ENCODE measurements at places on chromosomes 11 and 22.

- no peak for DNase-seq
Observed at GRCh38 chr11:117467770-117468169, 140.1 kb downstream of the CEP164 start.

DNA sequence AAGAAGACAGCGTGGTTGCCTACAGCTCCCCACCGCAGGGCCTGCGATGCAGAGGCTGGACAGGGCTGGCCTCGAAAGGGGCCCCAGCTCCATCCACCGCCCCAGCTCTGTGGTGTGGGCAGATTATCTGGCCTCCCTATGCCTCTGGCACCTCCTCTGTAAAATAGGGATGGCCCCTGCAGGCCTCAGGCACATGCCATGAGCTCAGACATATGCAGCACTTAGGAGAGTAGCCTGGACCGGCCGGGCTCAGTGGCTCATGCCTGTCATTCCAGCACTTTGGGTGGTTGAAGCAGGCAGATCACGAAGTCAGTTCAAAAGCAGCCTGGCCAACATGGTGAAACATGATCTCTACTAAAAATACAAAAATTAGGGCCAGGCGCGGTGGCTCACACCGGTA, 7.4 kb downstream of the APOBEC3D start:
- DNase-seq = no peak

GRCh38 chr11:77126156-77126775, 1.8 kb upstream of the MYO7A start:
- no peak for DNase-seq

GRCh38 chr11:82989628-82990404, 81.9 kb downstream of the RAB30 start:
- DNase-seq = no peak

DNA sequence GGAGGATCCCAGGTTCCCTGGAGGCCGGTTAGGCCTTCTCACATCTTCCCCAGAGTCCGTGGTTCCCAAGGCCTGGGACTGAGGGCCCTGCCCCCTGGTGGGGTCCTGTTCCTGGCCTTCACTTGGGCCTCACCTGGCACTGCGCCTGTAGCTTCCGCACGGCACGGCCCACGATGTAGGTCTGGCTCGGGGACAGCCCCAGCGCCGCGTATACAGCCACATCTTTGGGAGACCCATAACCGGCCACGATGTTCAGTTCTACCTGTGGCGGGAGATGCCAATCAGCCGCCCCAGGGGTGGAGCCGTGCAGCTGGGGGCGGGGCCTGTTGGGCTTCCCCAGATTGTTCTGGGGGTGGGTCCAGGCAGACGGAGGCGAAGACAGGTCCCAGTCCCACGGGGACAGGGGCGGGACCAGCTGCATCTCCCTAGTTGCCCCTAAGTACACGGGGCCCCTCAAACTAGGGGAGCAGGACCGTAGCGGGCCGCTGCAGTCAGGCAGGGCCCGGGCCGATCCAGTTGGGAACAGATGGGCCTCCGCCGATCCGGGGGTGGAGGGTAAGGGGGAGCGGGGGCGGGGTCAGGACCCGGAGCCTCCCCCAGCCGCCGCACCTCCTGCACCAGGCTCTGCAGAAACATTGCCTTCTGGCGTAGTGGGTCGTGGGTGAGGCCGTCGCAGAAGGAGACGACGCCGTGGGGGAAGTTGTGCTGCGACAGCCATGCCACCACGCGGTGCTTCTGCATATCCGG, 10.1 kb downstream of the AIP start:
- peak; percentile 65 for DNase-seq

DNA sequence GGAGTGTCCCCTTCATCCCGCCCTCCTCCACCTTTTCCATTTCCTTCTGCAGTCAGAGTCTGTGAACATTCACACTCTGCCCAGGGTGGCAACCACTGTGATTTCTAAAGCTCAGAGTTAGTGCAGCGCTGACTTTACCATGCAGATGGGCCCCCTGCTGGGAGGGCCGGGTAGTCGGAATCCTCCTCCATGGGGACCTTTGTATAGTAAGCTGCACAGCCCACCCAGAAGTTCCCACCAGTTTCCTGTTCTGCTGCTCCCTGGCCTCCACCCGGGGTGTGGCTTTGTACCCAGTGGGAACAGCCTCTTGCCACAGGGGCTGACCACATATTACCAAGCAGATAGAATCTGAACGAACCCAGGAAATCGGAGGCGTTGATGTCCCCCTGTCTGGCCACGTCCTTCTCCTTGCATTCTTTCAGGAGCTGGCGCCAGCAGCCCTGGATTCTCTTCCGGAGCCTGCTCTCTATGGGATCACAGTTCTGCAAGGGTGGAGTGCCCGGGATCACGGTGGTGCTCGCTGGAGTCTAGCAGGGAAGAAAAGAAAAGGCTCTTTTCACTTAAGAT, 125.3 kb downstream of the MPPED1 start:
- peak; percentile 24 for DNase-seq

DNA sequence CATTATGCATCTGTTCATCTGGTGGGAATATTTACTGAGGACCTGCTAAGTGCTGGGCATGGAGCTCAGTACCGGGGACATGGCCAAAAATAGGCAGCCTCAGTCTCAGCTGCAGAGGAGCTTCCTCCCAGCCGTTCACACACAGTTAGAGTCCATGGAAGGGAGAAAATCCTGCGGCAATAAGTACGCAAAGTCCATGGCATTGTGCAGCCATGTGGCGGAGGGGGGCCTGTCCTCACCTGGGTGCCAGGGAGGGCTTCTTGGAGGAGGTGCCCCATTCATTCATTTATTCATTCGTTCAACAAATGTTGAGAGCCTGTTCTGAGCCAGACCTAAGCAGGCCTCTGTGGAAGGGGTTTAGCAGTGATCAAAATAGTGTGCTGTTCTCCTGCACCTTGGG, 59.3 kb upstream of the ANO1 start:
- no peak for DNase-seq

- DNase-seq = no peak
Observed at GRCh38 chr11:118207079-118207478, 17.7 kb downstream of the JAML start.

GRCh38 chr11:66883016-66883965, 26.4 kb downstream of the LRFN4 start:
- no peak for DNase-seq

- no peak for DNase-seq
Observed at GRCh38 chr11:15197696-15198095, 83.0 kb downstream of the INSC start.
